ENCODE measurements at places on chromosomes 1 and 21.

DNA sequence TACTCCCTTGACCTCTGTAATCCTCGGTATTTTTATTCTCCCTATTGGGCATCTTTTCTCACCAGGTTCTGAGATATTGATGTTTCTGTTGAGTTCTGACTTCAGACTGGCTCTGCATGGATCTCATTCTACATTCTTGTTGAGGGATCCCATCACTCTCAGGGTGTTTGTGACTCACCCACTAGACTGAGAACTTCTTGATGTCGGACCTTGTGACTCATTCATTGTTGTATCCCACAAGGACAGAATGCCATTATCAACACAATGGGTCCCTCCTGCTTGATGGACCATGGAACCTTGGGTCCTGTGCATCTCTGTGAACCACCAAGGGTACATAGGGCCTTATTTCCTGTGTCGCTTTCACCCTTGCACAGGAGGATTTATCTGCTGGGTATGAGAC lies 174.1 kb downstream of the PBX1 start:
- DNase-seq, result peak; percentile 72

- DNase-seq, result peak; percentile 29
Measured at GRCh38 chr1:10824821-10825540, 28.5 kb upstream of the CASZ1 start.

GRCh38 chr21:20639026-20639425 lies 359.2 kb upstream of the NCAM2 start:
- no peak for DNase-seq

DNA sequence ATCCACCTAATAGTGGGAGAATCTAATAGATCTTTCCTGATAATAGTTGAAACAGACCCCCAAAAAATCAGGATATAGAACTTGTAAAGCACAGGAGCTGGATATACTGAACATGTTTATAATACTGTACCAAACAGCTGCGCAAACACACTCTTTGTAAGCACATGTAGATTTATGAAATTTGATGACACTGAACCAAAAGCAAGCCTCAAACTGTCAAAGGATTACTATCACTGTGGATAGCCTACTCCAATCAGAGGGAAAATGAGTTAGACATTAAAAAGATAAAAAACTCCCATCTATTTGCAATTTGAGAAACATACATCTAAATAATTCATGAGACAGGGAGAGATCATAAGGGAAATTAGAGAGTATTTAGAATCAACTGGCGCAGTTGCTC lies 26.1 kb downstream of the RCAN3 start:
- no peak for DNase-seq

DNA sequence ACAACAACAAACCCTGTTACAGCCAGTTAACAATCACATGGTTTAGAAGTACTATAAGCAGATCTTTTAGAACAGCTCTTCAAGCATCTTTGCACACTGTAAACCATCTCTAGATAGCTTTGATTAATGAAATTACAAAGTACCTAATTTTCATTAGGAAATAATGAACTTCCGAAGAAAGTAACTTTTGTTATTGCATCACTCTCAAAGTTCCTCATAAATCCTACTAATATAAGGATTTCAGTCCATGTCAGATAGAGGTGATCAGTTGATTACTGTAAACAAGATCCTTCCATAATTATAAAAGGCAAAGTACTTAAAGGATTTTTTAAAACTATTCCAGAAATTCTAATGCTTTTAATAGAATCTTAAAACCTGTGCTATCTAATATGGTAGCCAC lies 58.2 kb downstream of the FAF1 start:
- no peak for DNase-seq

- no peak for DNase-seq
Measured at GRCh38 chr1:232260861-232261260, 369.1 kb downstream of the SIPA1L2 start.

DNA sequence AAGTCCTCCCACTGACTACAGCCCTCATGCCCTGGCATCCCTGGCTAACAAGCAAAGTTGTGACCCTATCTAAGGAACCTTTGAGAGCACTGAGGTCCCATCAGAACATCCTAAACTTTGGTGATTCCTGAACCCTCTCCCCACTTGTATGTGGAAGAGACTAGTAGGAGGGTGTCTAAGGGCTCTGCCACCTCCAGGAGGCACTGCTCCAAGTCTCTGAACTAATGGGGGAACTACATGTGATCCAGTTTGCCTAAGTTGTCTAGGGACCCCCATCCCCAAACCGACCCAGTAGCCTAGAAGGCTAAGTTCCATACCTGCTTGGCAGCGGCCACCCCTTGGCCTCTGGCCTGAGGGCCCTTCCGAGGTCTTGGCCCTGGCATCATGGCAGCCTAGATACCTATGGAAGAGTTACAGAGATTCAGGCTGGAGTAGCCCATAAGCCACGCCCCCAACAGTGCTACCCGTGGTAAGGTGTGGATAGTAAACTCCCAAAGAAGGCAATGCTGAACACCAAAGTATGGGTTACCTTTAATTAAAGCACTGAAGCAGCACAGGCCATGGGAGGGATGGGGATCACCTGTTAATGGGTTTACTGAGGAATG lies 1.7 kb downstream of the CC2D1B start:
- DNase-seq, result no peak

DNA sequence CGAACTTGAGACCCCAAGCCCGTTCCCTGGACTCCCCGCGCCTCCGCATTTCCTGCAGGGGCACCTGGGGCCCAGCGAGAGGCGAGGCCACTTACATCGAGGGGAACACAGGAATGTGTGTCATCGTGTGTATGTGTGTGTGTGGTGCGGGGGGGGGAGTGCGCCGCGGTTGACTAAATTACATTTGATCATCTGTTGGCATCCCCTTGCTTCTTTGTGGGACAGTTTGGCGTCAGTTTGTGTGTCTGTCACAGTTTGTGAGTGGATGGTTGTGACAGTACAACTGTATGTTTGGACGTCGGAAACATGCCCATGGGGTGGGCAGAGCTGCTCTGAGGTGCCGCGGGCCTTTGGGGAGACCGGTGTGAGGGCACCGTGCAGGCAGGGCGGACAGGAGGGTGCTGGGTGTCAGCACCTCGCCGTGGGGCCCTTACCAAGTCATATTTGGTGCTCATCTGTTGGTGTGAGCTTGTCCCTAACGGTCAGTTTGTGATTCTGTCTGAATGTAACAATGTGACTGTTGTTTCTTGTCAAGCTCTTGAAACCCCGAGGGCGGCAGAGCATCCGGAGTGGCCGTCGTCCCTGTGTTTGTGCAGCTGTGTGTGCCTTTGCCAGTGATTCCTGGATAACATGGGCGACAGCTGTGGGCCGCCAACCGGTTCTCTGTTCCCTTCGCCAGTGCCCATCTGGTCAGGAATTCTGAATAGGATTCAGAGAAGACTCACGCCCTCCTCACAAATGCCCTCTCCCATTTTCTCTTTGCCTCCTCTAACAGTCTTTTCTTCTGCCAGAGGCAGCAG lies 899 bp downstream of the OPRD1 start:
- DNase-seq, result no peak

GRCh38 chr1:58979086-58979485 lies 195.2 kb upstream of the JUN start:
- no peak for DNase-seq

DNA sequence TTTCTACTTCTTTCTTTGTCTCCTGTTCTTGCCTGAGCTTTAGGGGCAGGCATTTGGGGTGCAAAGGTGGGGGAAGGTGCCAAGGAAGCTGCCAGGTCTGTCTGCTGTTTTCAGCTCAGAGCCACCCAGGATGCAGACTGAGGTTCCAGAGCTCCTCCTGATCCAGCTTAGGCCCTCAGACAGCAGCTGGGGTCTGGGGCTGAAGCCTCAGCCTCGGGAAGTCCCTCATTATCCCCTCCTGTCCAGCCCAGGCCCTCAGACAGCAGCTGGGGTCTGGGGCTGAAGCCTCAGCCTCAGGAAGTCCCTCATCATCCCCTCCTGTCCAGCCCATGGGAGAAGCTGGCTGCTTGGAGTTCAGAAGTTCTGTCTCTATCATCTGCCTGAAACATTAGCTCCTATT lies 257.7 kb upstream of the CSF3R start:
- DNase-seq, result no peak

- peak; percentile 79 for DNase-seq
Measured at GRCh38 chr1:150281221-150281757, 1.1 kb upstream of the CIART start.

- DNase-seq, result no peak
Measured at GRCh38 chr1:180234369-180235076, 4.5 kb downstream of the LHX4 start.

GRCh38 chr1:226063977-226064815 lies 1.7 kb downstream of the H3-3A start:
- peak; percentile 43 for DNase-seq

GRCh38 chr1:216902669-216903381 lies 179.6 kb upstream of the ESRRG start:
- DNase-seq, result peak; percentile 22

GRCh38 chr1:208078752-208079151 lies 165.4 kb downstream of the PLXNA2 start:
- DNase-seq, result no peak

DNA sequence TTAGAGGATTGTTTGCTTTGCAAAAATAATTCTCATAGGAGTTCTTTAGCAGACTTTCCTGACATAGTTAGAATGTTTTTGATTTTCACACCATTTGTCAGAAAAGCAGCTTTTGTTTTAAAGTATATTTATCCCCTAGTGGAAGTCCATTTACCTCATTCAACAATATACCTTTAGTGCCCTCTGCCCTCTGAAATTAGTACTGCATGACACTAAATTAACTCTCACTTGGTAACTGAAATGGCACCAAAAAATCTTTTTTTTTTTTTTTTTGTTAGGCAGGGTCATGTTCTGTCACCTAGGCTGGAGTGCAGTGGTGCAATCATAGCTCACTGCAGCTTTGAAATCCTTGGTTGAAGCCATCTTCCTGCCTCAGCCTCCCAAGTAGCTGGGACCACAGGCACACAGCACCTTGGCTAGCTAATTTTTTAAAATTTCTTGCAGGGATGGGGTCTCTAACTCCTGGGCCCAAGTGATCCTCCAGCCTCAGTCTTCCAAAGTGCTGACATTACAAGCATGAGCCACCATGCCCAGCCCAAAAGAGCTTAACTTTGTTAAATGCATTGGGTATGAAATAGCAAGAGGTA lies 13.6 kb downstream of the LRRC42 start:
- DNase-seq, result peak; percentile 38

DNA sequence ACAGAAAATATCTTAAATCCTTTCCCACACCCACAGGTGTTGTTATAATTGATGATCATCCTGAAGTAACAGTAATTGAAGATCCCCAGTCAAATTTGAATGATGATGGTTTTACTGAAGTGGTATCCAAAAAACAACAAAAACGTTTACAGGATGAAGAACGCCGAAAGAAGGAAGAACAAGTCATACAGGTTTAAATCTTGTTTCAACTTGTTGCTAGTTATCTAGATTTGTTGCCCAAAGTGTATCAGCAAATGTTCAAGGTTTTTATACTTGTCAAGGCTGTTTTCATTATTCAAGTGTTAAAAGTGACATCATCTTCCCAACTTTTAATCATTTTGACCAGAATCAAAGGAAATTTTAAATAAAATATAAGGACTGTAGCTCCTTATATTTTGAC lies 64.7 kb downstream of the PRRC2C start:
- no peak for DNase-seq

GRCh38 chr1:15948595-15949452 lies 27.1 kb downstream of the ZBTB17 start:
- peak; percentile 98 for DNase-seq

DNA sequence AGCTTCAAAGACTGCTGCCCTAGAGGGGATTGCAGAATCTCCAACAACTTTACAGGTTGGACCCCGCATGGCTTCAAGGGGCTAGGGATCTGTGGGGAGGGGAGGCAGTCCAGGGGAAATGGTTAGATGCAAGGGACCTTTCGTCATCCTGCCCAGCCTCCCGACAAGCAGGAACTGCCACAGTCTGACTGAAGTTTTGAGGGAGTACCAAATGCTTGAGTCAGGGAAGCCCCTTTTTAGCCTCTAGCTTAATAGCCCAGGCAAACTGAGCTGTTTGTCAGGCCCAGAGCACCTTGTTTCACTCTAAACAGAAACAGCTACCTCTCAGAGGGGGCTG lies 1.1 kb downstream of the TOR3A start:
- DNase-seq, result peak; percentile 48

GRCh38 chr21:37762606-37763005 lies 153.7 kb downstream of the KCNJ6 start:
- DNase-seq, result no peak

GRCh38 chr1:54407404-54408146 lies 1.4 kb upstream of the SSBP3 start:
- peak; percentile 96 for DNase-seq

DNA sequence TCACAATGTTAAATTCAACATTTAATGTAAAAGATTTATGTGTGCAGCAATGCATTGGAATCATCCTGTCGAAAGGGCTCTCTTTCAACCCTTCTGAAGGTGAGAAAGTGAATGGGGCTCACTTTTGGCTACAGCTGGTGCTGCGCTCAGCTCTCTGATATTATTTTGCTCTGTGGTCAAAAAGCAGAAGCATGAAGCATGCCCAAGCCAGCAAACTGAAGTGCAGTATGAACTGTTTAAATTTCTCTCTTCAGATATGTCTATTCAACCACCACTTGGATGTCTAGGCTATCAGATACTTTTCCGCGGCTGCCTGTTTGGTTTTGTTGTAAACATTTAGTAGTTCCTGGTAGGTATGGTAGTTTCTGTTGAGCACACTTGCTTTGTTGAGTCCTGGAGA lies 216.9 kb upstream of the TMPRSS15 start:
- no peak for DNase-seq

DNA sequence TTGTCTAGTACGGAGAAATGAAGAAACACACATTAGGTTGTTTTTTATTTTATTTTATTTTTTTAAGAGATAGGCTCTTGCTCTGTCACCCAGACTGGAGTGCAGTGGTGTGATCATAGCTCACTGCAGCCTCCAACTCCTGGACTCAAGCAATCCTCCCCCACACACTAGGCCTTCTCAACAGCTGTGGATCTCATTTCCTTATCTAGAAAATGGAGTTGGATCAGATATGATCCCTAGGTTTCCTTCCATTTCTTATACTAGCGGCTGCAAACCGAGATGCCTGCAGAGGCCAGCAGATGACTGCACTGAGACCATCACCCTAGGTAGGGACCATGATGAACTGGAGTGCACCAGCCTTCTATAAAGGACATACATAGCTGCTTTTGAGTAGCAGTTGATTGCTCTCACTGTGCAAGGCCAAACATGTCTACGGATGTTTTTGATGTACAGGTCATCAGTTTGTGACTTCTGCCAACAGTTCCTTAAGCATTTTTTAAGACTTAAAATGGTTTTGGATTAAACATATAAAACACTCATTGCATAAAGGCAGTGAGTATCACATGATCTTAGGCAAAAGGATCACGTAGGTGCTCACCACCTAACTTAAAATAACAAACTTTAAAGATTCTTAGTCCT lies 11.4 kb upstream of the KLHL12 start:
- no peak for DNase-seq

GRCh38 chr1:10242811-10243210 lies 32.4 kb downstream of the KIF1B start:
- DNase-seq, result no peak
